ENCODE measurements at places on chromosomes 3 and 15.

DNA sequence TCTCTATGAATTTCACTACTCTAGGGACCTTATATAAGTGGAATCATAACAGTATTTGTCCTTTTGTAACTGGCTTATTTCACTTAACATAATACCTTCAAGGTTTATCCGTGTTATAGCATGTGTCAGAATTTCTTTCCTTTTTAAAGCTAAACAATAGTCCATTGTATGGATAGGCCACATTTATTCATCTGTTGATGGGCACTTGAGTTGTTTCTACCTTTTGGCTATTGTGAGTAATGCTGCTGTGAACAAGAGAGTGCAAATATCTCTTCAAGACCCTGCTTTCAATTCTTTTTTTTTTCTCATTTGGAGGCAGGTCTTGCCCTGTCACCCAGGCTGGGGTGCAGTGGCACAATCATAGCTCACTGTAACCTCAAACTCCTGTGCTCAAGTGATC, 56.5 kb downstream of the CHCHD6 start:
- DNase-seq, result no peak

GRCh38 chr3:145522893-145523651, 637.9 kb downstream of the PLOD2 start:
- no peak for DNase-seq

DNA sequence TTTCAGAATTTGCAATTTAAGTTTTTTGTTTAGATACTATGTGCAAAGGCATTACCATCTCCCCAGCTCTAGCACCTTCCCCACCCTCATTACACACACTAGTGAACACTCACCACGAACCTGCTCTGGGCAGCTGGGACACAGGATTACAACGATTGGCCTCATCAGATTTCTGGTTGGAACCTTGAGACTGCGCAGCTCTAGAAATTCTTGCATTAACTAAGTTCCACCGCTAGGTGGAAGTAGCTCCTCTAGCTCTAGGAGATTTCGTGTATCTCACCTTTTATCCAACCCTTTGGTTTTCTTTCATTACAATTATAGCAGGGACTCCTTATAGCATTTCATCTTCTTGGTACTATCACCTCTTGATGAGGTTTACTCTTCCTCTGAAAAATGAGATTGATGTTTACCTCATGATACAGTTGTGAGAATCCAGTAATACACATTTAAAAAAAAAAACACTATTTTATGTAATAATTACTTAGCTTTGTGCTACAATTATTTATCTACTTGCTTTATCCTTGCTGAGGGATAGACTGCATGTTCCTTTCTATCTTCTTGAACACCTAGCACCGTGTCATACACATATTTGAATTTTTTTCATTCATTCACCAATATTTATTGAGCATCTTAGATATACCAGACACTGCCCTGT, 28.7 kb upstream of the PLOD2 start:
- DNase-seq, result no peak

- no peak for DNase-seq
Observed at GRCh38 chr15:72967397-72967796, 84.9 kb upstream of the NEO1 start.

DNA sequence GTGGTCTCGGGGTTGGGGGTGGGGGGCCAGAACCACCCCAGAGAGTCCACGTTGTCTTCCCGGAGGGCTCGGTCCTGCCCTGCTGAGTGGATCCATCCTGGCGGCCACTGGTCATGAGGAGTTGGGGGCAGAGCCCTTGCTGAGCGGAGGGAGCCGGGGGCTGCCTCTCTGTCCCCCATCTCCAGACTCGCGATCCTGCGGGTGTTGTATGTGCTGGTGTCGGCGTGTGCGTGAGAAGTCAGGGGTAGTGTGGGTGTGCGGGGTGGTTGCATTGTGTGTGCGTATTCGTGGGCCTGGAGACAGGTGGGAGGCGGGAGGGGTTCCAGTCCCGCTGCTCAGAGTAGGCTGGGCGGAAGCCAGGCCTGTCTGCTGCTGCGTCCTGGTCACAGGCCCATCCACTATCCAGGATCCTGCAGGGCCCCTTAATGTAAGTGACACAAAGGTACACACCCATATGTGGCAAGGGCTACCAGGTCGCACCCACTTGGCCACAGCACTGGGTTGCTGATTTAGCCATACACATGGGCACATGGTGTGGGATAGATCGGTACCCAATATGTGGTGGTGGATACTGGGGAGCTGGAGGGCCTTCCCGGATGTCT, 30.7 kb downstream of the NBEAL2 start:
- DNase-seq, result peak; percentile 15

DNA sequence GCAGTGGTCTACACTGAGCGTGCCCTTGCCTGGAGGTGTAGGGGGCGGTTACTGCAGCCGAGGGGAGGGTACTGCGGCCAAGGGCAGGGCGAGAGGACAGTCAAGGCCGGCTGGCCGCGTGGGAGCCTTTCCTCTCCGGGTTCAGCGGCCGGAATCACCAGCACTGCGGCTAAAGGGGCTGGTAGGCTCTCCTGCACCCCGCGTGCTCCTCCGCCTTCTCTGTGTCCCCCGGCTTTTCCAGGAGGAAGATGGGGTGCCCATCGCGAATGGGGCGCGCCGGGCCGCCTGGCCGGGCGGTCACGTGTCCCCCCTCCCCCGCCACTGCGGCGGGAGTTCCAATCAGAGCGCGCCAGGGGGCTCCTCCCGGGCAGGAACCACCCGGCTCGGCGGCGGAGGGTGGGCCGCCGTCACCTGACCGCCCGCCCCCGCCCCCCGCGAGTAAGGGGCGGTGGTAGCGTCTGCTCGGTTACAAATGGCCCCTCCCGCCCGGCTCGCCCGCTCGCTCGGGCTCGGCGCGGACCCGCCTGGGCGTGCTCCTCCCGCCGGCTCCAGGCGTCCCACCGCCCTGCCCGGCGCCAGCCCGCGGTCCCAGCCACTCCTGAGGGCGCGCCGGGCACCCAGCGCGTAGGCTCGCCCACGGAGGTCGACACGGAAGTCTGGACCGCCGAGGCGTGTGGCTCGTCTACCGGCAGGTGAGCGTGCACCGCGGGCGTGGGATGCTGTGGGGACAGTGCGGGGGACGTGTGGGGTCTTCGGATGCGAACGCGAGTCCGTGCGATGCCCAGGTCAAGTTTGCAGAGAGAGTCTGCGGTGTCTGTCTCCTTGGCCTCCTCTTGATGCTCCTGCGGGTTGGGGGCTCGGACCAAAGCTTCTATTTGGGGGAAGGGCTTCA, 242.6 kb upstream of the TOPAZ1 start:
- no peak for DNase-seq

DNA sequence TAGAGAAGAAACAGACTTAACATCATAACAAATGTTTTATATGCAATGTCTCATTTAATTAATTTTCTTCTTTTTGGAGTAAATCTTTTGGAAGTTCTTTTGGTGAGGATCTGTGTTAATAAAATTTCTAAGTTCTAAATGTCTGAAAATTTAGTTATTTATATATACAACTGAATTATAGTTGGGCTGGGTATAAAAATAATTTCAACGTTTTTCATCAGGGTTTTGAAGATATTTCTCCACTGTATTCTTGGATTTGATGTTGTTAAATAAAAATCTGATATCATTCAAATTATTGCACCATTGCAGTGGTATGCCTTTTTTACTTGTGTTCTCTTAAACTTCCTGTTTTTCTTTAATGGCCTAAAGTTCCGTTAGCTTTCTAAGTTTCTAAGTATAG, 26.9 kb upstream of the SOX14 start:
- no peak for DNase-seq

- no peak for DNase-seq
Observed at GRCh38 chr3:193815246-193816027, 222.4 kb downstream of the OPA1 start.

- DNase-seq, result no peak
Observed at GRCh38 chr15:85094685-85095084, 113.0 kb downstream of the PDE8A start.

GRCh38 chr3:132535575-132536441, 61.3 kb upstream of the ACKR4 start:
- peak; percentile 41 for DNase-seq

- no peak for DNase-seq
Observed at GRCh38 chr3:119659606-119660291, 640 bp downstream of the POPDC2 start.

DNA sequence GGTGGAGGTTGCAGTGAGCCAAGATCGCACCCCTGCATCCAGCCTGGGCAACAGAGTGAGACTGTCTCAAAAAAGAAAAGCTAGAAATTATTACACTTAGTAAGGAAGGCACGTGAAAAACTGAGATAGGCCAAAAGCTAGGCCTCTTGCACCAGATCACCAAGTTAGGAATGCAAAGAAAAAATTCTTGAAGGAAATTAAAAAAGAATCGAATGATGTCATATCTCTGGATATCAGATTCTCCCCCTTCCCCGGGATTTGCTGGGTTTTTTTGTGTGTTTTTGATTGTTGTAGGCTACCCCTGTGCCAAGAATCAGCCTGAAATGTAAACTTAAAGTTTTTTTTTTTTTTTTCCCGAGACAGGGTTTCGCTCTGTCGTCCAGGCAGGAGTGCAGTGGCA, 17.4 kb downstream of the PTPN23 start:
- DNase-seq, result no peak

GRCh38 chr3:22977650-22978289, 225.4 kb upstream of the UBE2E2 start:
- no peak for DNase-seq

DNA sequence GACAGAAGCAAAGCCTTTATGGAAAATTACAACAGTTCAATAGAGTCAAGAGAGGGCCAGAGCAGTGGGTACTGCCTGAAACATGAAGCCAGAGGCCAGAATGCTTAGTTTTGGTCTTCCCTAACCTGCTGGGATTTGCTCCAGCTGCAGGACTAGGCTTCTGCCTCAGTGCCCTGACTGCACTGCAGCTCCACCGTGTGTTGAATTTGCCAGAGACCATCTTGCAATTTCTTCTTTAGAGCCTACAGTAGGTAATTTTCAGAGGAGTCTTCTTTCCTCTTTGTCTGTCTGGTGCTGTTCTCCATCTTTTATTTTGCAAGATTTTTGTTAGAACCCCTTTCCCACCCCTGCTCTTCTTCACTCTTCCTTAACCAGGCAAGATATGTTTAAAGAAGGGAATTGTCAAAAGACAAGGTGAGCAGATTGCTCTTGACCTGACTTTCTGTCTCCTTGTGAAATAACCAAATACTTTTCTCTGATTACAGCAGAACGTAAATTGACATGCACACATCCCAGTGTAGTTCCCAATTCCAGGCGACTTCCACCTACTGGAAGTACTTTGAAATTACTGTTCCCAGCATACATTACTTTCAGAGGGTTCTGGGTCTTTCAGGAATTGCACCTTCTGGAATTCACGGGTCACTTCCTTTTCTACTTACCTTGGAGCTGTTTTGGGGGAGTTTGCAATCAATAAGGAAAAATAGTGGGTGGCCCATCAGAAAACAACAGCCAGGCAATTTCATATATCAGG, 161.2 kb downstream of the MINAR1 start:
- DNase-seq, result no peak

GRCh38 chr15:38391191-38391590, 62.7 kb upstream of the FAM98B start:
- DNase-seq, result no peak

DNA sequence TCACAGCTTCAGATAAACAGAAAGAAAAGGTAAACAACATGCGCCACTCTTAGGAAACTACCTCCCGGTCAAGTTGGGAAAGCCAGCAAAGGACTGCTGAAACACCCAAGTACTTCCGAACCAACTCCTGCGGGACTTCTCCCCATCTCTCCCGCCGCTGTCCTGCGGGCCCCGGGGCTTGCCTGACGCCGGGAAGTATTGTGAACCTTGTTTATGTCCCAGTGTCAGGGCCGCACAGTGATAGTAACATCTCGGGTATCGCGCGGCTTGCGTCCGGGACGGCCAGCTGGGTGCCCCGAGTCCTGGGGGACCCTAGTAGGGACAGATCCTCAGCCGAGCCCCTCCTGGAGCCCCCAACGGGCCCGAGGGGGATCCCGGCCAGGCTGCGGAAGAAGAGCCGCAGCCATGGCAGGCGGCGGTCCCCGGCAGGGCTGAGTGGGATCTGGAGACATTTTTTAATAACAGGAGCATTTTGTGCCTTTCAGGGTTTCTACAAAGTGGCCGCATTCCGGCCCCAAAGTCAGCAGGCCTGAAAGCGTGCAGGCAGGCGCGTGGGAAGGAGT, 756 bp downstream of the CLPX start:
- DNase-seq, result peak; percentile 27

- no peak for DNase-seq
Observed at GRCh38 chr3:168864107-168865021, 768.6 kb upstream of the GOLIM4 start.

All from stimulated activated CD4-positive, alpha-beta T cell treated with anti-CD3 and anti-CD28 coated beads, Interleukin-4, amount 100 ng/mL, for 1 hour (primary cell).